ENCODE measurements at places on chromosomes 5 and 9.

DNA sequence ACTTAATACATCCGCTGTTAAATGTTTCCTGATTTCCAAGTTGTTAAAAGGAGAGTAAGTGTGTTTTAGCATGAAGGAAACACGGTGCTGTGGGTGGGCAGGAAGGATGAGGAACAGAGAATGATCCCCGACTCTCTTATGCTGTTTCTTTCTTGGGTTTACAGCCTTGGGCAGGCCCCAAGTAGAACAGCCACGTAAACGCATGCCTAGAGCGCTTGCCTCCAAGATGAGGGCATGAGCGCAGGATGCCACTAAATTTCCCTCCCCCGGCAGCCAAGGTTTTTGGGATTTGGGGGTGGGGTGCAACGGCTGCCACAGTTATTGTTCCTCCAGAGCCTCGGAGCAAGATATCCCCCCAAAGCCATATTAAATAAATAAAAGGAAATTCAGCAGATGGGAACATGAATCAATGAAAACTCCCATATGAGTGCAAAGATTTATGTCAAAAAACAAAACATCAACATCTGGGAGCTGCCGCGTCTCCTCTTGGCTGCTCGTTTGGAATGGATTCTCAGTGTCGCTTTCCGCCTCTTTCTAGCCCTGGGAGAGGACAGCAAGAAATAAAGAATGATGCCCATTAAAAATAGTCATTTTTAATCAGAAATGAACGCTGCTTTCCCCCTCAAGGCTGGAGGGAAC lies 10.0 kb upstream of the DELE1 start:
- no peak for DNase-seq

- no peak for DNase-seq
Observed at GRCh38 chr5:96294884-96295202, 138.2 kb downstream of the PCSK1 start.

DNA sequence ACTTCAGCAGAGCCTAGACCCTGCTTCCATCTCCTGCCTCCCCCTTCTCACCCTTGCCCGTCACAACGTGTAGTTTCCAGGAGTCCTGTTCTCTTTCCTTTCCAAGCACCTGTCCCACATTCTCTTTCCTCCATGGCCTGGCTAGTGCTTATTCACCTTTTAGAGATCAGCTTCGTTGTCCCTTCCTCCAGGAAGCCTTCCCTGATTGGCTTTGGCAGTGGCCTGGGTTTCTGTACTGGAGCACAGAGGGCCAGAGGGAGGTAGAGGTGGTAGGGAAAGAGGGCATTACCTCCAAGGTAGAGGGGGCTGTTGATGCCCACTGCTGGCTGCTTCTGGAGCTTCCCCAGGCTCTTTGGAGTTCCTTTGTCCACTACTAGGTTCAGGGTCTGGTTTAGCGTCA lies 93.7 kb upstream of the PANK3 start:
- no peak for DNase-seq

DNA sequence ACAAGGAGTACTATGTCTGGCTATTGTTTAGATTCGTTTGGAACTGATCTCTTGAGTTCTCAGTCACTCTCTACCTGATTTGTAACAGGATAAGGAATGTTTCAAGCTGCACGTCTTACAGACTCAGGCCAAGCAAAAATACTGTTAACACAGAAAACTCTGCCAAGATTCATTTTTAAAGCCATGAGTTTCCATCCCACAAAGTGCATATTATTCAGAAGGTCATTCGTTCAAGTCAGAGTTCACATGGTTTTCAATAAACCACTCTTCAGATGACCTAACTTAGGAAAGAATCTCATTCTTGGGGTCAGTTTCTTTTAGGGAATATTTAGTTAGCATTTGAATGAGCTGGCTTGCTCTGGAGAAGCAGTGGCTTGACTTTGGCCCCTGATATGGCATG lies 49.3 kb downstream of the F2R start:
- no peak for DNase-seq

GRCh38 chr5:14917719-14918118 lies 46.1 kb upstream of the ANKH start:
- no peak for DNase-seq

DNA sequence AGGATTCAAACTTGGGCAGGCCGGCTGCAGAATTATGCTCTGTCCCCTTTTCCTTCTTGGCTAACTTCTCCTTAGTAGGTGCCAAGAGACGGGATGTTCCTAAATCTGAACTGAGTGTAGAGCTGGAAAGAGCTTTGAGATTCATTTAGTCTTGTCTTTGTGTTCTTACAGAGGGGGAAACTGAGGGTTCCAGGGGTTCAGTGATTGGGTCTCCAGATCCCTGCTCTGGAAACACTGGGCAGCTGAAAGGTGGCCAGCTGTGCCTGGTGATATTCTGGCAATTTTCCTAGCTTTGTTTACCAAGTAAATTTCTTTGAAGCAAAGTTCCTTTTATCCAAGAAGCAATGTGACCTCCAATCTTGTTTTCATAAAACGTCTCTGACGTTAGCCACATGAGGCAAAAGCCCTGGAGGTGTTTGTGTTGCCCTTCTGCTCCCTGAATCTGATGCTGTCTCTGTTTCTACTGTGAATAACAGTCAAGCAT lies 288.7 kb downstream of the ZSWIM6 start:
- DNase-seq, result no peak

DNA sequence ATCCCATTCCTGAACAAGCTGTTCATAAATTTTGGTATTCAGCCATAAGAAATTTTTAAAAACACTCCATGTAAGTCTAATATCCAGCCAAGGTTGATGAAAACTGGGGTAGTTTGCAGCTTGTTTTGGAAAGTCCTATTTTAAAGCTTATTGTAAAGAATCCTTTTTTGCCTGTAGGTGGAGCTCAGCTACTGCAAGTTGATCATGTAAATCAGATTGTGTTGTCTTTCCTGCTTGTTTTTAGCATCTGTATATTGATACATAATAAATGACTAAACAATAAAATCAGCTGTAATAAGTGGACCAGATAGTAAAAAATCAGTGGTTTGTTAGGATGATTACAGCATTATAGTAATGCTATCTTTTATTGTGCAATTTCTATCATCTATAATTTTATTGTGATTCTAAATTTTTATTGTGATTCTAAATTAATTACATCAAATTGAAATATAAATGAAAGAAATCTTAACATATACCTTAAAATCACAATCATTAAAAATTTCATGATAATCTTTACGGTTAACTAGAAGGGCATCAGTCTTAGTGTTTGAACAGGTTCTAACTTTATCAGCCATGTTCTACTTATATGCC lies 42.4 kb downstream of the CWC27 start:
- no peak for DNase-seq

DNA sequence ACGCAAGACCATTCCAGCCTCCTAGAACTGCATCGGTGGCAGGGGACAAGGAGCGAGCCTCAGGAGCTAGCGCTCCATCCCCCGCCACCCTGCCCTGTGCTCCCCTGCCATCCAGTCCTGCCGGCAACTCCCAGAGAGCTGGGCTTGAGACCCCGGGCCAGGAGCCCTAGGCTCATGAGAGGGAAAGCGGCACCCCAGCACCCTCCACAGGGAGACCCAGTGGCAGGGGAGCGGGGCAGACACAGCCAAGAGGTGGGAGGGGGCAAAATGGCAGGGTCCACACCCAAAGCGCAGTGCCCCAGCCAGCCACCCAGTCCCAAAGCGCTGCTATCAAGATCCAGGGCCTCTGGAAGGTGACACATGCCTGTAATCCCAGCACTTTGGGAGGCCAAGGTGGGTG lies 12.7 kb downstream of the UBAC1 start:
- no peak for DNase-seq

DNA sequence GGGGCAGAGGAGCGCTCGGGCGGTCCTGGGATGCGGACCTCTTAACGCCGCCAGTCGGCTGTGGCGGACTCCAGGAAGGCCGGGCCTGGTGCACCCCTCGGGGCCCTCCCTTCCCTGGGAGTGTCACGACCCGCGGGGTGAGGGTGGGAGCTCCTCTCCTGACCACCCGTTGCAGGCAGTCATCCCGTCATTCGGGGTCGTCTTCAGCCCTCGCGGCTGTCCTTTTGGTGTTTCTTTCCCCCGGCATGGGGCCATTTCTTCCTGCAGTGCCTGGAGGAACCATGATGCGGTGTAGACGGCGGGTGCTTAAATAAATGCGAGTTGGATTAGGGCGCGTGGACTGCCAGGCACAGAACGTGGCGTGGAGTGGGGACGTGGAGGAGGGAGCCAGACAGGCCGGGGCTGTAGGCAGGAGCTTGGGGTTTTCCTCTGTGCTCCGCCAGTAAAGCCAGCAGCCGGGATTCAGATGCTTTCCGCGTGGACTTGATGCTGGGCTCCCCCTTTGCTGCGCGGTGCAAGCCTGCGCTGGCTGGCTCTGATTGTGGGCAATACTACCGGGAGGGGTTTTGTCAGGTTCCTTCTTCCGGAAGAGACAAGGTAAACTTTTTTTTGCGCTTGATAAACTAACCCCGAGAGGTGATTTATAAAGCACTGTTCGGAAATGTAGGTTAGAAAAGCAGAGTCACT lies 868 bp downstream of the KDM4C start:
- DNase-seq, result peak; percentile 31

DNA sequence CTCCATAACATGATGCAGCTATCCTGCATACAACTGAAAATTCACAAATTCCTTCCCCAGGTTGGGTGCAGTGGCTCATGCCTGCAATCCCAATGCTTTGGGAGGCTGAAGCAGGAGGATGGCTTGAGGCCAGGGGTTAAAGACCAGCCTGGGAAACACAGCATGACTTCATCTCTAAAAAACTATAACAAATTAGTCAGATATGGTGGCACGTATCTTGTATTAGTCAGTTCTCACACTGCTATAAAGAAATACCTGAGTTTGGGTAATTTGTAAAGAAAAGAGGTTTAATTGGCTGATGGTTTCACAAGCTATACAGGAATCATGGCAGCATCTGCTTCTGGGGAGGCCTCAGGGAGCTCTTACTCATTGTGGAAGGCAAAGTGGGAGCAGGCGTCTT lies 56.4 kb upstream of the DAPK1 start:
- DNase-seq, result no peak

DNA sequence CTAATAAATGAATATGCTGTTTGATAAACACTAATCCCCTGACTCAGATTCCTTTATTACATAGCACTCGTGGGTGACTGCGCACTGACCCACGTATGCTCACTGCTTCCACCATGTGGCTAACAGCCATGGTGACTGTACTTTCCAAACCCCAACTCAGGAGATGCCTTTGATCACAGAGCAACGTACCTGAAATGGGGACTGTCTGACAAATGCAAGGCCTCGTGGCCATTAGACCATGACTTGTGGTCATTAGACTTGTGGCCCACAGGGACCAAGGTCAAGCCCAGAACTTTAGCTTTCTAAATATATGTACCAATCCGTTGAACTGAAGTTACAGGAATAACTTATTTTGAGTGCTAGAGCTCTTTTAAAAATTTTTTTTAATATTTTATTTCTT lies 46.6 kb downstream of the CYFIP2 start:
- DNase-seq, result peak; percentile 12

DNA sequence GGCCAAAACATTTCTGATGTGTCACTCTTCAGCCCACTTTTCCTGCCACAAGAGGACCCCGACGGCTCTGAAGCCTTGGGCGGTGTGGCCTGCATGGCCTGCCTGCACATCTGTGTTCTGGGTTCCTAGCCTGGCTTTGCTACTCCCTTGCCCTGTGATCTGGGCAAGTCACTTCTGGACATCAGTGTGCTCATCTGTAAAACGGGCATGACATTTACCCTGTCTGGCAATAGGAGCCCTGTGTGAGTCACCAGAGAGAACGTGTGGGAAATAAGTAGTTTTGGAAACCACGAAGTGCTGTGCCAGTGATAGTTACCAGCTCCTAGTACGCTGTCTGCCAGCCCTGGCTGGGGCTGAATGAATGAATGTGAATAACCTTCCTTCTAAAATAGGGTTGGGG lies 90.8 kb downstream of the MACROH2A1 start:
- no peak for DNase-seq

Data from neural crest cell (in vitro differentiated cells).